Right hindlimb (tissue), 1 donor: ENCODE measurements at places on chromosomes 7 and 10.

DNA sequence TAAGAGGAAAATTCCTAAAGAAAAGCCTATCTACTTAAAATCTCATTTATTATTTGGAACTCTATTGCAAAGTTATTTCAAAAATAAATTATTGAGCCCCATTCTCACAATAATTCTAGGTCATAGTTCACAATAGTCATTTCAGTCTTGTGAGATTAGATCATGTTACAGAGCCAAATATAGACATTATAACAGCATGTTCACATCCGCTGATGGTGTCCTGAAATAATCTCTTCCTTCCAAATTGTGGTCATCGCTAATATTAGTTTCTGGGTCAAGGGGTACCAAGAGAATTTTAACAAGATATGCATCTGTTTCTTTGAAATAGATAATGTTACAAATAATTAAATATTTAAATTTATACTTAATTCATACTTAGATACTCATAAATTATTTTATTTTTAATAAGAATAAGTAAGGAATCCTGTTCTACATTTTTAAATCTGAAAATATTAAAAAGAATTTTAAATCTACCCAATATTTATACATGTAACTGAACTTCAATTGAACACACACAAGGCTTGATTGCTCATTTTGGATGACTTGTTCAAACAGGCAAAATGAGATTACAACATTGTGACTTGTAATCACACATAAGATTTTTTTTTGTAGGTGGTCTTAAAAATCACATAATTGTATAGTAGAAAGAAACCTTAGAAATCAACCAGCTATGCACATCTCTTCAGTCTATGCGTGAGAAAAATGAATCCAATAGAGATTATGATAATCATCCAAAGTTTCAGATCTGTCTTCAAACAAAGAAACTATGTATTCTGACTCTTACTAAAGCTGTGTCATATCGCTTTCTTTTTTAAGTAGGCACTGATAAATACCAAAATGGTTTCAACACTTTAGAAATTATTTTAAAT, 13.1 kb downstream of the GNAT3 start:
- no peak for DNase-seq

DNA sequence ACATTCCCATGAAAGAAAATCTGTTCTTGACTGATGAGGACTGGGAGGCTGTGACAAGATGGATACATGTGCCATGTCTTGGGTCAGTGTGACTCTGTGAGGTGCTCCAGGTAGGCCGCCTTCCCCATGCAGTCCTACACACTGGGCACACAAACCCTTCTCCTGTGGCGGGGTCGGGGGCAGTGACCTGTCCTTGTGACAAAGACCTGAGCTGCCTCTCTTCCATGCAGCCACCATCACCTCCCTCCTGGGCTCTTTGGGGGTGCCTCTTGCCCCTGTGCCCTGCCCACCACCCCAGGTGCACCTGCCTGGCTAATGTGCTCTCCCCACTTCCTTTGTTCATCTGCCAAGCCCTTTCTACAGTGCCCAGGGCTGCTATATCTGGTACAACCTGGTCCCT, 35.7 kb upstream of the DMBT1 start:
- no peak for DNase-seq

GRCh38 chr7:40538281-40538680, 403.5 kb downstream of the SUGCT start:
- no peak for DNase-seq

- no peak for DNase-seq
These were observed 408.4 kb upstream of the SHH start for GRCh38 chr7:156220701-156221100.

DNA sequence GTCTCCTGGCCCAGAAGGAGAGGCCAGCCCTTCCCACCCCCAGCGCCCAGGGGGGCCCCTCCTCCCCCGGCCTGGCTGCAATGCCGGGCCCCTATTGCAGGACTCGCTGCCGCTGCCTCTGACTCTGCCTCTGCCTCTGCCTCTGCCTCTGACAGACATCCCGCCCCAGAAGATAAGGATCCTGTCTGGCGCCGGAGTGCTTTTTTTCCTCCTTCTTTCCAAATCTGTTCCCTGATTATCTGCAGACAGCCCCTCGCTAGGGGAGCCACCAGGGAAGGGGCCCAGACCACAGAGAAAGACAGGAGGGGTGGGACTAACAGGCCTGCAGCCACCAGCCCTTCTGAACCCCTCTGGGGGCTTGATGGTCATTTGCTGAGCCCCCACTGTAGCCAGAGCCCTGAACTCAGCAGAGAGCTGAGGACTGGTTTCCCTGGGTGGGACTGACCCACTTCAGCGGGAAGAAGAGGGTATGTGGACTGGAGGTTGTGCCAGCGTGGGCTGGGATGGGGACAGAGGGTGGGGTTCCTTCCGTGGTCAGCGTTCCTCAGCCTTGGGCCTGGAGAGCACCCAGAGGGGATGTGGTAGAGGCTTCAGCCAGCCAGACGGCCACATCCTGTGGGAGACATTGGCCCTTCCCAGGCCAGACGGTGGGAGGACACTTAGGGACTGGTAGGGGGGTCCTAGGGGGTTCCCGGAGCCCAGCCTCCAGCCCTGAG, 22.8 kb downstream of the UNC5B start:
- DNase-seq = peak; percentile 85
